ENCODE measurements at places on chromosomes 6 and 20. TPM values are rescaled to one million over a fixed set of nuclear protein-coding genes. Genes with fewer than 3 reads are reported as not detected.

BPIFB4 gene
- total RNA-seq, result not detected

PPP1R3G gene
- 1.3 TPM for total RNA-seq

SLC22A1 gene
- 0.32 TPM for total RNA-seq

RHAG gene
- total RNA-seq, result not detected

AHCY gene
- total RNA-seq, result 81.5 TPM

GOPC gene
- 45.1 TPM for total RNA-seq

ATP6V1G2 gene
- total RNA-seq, result 1.3 TPM

EEF1A2 gene
- 0.43 TPM for total RNA-seq

C6orf141 gene
- total RNA-seq, result 0.43 TPM

PBX2 gene
- total RNA-seq, result 35.4 TPM

C6orf132 gene
- 2.6 TPM for total RNA-seq

ZC3H12D gene
- total RNA-seq, result under 0.01 TPM

BPI gene
- total RNA-seq, result not detected

CCN5 gene
- total RNA-seq, result 1.7 TPM

MRAP2 gene
- not detected for total RNA-seq

PBOV1 gene
- total RNA-seq, result not detected

ALDH8A1 gene
- not detected for total RNA-seq

LGSN gene
- 0.32 TPM for total RNA-seq

TSPO2 gene
- not detected for total RNA-seq

ULBP1 gene
- total RNA-seq, result 1.6 TPM

MDC1 gene
- total RNA-seq, result 4.7 TPM

SYCP2 gene
- 3.0 TPM for total RNA-seq

CHRNA4 gene
- not detected for total RNA-seq

GTSF1L gene
- not detected for total RNA-seq

PRICKLE4 gene
- total RNA-seq, result 0.86 TPM

HCRTR2 gene
- not detected for total RNA-seq

DNAH8 gene
- total RNA-seq, result under 0.01 TPM

MRPL18 gene
- total RNA-seq, result 107 TPM

RGS17 gene
- total RNA-seq, result 1.3 TPM

RNF217 gene
- 25.5 TPM for total RNA-seq

TUBB2B gene
- 5.2 TPM for total RNA-seq

VARS1 gene
- total RNA-seq, result 60.0 TPM

MROH8 gene
- total RNA-seq, result 2.6 TPM

All from fibroblast of villous mesenchyme (primary cell).